Fibroblast of skin of left quadriceps (primary cell): ENCODE measurements at places on chromosomes 16 and 17.
A peak's percentile ranks its signal among the peaks of the same experiment; 100 is the strongest.

GRCh38 chr17:73792994-73793393 is 148.7 kb upstream of the SDK2 start:
- DNase-seq, result no peak

- DNase-seq, result peak; percentile 7
Measured at GRCh38 chr17:74493331-74493833, 26.9 kb downstream of the CD300A start.

DNA sequence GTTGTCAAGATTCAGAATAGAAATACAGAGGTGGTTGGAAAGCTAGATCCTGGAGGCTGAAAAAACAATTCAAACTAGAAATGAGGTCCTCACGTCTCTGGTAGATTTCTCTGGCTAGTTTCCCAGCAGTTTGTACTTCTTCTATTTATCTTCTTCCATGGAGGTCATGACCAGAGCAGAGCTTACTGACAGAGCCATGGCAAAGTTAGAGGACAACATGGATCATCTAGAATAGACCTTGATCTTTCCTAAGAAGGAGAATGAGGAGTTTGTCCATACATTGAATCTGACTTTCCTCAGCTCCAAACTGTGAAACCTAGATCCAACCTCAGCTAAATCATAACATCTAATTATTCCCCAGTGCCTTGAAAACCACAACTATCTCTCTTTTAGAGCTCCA is 900.8 kb upstream of the GOT2 start:
- peak; percentile 18 for DNase-seq

DNA sequence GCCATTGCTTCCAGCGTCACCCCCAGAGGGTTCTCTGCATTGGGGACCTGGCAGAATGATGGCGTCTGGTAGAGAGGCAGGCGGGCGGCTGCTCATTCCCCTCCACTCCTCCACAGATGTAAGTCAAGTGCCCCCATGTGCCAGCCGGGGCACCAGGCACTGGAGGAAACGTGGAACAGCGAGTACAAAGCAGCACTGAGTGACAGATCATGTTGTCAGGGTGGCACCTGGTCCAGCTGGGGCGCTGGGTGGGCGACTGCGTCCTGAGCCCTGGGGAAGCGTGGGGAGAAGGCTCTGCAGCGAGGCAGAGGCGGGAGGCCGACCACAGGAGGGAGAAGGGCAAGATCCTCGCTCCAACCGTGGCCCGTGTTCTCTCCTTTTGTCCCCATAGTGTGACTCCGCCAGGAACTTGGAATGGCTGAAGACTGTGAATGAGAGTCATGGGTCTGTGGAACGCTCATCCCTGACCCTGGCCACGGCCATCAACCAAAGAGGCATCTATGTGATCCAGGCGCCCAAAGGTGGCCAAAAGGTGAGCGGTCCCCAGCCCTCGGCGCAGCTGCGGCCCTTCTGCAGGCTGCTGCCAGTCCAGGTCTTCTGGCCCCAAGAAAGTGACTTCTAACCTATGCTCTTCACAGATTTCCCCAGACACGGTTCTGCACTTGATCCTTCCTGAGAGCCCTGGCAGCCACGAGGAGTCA is 76.7 kb downstream of the RNF213 start:
- DNase-seq, result no peak

DNA sequence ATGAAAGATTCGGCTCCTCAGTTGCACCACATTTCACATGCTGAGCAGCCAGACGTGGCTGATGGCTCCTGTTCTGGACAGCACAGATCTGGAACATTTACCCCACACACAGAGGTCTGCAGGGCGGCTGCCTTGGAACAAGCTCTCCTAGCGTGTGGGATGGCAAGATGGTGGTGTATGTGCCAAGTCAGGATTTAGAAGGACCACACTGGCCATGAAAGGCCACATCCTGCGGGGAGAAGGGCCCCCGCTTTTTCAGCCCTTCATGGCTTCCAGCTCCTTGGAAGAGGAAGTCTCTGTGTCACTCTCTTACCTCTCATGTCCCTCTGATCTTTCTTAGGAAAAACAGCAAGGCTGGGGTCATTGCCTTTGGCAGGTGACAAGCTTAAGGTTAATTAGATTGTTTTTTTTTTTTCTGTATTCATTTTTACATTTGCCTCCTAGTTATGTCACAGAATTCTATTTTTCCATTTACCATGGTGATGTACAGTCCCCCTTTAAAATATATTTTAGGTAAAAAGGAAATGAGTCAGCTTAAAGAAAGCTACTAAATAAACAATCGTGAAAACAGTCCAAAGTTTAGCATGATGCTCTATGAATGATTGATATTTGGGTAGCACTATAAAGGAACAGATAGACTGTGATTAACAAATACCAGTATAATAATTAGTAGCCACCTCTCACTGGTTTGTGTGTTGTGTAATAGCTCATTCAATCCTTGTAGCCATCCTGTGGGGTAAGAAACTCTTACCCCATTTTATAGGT is 396.6 kb downstream of the CPPED1 start:
- no peak for DNase-seq

DNA sequence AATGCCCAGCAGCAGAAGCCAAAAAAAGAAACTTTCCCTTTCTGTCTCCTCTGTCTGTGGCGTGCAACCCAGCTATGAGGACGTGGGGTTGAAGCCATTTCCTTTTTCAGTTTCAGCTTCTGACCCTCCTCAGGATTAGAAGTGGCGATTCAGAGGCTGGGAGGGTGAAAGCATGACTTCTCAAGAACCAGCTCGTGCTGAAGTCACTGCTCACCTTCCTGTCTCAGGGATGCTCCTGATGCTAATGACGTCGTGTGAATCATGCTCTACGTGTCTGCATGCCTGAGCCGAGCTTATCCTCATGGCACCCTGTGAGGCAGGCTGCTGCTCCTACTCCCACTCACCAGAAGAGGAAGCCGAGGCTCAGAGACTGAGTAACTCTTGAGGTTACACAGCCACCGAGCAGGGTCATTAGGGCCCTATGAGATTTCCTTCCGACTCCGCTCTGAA is 5.7 kb upstream of the LPO start:
- DNase-seq, result peak; percentile 57

DNA sequence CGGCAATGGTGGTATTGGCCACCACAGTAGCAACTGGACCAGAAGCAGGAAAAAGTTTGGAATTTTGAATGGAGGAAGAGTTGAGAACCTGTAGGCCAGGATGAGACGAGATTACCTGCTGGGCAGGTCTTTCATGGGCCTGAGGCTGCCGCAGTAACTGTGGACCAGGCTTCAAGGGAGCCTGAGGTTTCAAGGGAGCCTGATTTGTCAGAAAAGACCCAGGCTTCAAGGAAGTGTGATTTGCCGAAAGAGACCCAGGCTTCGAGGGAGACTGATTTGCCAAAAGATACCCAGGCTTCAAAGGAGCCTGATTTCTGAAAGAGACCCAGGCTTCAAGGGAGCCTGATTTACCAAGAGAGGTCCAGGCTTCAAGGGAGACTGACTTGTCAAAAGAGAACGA is 66.6 kb upstream of the ARL4D start:
- DNase-seq, result no peak

GRCh38 chr17:39946551-39947330 is 16.1 kb upstream of the GSDMA start:
- no peak for DNase-seq

DNA sequence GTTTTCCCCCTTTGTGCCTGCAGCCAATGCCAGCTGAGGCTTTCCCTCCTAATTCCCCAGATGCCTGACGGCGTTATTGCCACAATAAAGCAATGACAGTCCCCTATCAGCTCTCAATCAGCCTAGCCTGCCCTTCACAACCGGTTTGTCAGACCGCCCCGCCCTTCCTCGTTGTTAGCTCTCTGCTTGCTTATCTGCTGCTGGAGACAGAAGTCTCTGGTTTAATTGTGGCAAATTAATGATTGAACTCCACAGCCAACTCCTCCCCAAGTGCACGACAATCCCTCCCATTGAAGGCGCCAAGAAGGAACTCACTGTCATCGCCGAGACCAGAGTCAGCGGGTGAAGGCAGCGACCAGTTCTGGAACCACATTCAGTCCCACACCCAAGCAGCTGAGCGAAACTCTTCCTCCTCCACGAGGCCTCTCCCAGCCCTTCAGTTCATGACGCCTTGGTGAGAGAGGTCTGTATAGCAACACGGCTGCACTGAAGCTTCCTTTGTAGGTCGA is 474.4 kb downstream of the SLC39A11 start:
- DNase-seq, result no peak

DNA sequence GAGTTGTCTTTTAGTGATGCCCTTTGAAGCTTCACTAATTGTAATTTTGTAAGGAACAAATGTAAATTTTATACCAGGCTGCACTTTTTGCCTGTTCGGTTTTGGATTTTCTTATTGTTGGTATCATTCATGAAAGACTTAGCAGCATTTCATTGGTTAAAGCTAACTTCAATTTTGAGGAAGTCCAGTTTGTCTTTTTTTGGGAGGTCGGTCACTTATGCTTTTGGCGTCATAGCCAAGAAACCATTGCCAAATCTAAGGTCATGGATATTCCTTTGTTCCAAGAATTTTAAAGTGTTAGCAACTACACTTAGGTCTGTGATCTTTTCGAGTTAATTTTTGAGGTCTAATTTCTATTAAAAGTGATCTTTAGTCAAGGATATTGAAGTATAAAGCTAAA is 77.1 kb downstream of the PRKCA start:
- DNase-seq, result no peak

GRCh38 chr16:81876273-81876900 is 97.3 kb downstream of the PLCG2 start:
- DNase-seq, result no peak

- no peak for DNase-seq
Measured at GRCh38 chr17:17576772-17577234, 14.7 kb downstream of the PEMT start.

- DNase-seq, result no peak
Measured at GRCh38 chr16:22206842-22207714, 1.0 kb downstream of the EEF2K start.

- no peak for DNase-seq
Measured at GRCh38 chr16:22813948-22814710, at the start of gene HS3ST2. TSS of gene HS3ST2 (plus strand) at chr16:22814162. CDS start at chr16:22814611, 449 bp downstream.

- no peak for DNase-seq
Measured at GRCh38 chr17:17207998-17208397, 1.9 kb upstream of the PLD6 start.

DNA sequence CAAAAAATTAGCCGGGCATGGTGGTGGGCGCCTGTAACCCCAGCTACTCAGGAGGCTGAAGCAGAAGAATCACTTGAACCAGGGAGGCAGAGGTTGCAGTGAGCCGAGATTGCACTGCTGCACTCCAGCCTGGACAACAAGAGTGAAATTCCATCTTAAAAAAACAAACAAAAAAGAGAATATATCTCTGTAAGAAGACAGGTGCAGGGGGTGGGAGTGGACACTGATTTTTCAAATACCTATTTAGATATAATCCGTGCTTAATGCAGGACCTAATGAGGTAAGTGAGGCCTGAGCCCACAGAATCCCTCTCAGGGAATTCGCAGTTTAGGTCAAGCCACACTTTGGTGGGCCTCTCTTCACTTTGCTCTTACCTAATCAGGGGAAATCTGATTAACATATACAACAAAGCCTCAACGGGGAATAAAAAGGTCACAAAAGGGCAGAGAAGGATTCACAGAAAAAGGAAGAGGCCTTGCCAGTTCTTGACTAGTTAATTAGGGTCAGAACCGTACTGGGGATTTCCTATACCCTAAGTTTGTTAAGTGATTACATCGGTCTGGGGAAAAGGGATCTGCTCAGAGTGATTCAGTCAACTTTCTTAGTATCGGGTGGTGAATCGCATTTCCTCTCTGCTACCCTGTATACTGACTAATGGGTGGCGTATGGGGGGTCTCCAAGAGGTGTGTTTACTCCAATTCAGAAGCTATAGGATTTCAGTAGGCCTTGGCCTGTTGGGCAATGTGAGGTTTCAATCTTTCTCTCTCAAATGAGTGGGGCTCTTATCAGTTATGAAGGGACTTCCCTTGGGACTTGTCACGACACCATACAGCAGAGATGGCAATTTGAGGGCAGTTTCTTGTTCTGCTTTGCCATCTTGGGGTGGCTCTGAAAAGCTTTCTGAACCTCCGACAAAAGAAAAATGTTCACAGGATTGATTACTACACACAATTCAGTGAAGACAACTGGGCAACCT is 1.9 kb upstream of the NFAT5 start:
- no peak for DNase-seq

DNA sequence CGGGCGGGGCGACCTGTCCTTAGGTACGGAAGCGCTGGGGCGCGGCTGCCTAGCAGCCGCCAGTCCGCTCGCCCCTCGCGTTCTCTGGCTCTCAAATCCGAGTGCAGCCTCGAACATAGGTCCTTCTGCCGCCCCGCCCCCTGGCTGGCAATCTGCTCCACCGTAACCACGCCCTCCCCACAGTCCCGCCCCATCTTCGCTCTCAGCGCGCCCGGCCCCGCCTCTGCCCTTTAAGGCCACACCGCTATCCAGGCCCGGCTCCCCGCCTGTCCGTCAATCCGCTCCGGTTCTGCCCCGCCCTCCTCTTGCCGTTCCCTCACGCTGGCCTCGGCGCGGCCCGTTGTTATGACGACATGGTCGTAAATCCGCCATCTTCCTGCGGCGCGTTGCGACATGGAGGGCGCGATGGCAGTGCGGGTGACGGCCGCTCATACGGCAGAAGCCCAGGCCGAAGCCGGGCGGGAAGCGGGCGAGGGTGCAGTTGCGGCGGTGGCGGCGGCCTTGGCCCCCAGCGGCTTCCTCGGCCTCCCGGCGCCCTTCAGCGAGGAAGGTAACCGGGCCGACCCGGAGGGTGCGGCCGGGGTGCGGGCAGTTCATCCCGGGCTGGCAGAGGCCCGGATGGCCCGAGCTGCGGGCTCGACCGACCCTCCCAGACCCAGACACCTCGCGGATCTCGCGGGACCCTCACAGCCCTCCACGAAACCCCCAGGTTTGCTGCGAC is at the start of gene E4F1:
TSS of gene E4F1 (plus strand) at position 371 of the 721 bp plus-strand sequence. CDS start at position 394, 23 bp downstream.
- DNase-seq, result peak; percentile 97

DNA sequence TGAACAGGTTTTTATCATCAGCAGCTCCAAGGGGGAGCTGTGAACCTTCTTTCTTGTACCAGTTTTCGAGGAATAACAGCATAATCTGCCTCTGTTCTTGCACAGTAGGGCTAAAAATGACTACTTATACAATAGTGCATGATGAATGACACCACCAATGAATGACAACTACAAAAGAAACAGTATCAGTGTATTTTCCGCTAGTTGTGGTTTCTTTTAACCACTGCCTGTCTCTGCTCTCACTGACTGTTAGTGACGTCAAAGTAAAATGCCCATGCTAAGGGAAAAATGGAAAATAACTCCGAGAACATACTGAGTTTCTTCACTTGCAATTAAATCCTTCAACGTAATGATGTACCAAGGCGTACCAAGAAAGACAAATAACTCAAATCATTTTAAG is 294.9 kb downstream of the MAP2K6 start:
- DNase-seq, result no peak

GRCh38 chr17:82559566-82560251 is 40.2 kb downstream of the FOXK2 start:
- no peak for DNase-seq

GRCh38 chr17:35433075-35433894 is 985 bp upstream of the SLFN12 start:
- DNase-seq, result peak; percentile 99

- DNase-seq, result no peak
Measured at GRCh38 chr16:11957591-11958395, 7.2 kb upstream of the TNFRSF17 start.
